ENCODE measurements at places on chromosomes 2 and 18.
A peak's percentile ranks its signal among the peaks of the same experiment; 100 is the strongest.

DNA sequence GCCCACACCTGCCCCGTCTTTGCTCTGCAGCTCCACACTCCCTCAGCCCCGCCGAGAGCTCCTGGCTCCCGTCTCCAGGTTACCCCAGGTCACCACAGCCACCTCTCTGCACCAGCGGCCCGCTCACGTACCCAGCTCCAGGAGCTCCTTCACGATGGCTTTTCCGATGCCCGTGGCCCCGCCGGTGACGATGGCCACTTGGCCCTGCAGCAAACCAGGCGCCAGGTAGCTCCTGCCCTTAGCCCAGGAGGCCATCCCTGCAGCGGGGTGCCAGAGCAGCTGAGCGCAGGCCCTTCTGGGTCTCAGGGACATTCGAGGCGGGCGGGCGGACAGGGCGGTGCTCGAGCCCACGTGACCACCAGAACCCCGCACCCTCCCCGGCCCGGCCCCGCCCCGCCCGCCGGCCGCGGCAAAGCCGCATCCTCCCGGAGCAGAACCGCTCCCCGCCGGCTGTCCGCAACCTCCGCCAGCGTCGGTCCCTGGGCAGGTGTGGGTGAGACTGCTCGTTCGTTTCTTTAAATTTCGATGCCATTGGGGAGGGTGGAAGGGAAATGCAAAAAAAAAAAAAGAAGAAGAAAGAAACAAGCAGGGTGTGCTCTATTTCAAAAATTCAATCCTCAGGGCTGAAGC, at the start of the genes PECR and TMEM169:
TSS of gene PECR (minus strand) at position 323 of the 630 bp plus-strand sequence. CDS start at position 255, 68 bp downstream.
TSS of gene TMEM169 (plus strand) at position 433 of the 630 bp plus-strand sequence. CDS start 14,045 bp downstream, outside the sequence.
- DNase-seq = peak; percentile 44

GRCh38 chr2:220932041-220932440, 640.1 kb downstream of the EPHA4 start:
- no peak for DNase-seq

- DNase-seq = no peak
Measured at GRCh38 chr2:189803431-189803830, 19.2 kb downstream of the PMS1 start.

- no peak for DNase-seq
Measured at GRCh38 chr18:25133879-25134278, 218.1 kb downstream of the ZNF521 start.

DNA sequence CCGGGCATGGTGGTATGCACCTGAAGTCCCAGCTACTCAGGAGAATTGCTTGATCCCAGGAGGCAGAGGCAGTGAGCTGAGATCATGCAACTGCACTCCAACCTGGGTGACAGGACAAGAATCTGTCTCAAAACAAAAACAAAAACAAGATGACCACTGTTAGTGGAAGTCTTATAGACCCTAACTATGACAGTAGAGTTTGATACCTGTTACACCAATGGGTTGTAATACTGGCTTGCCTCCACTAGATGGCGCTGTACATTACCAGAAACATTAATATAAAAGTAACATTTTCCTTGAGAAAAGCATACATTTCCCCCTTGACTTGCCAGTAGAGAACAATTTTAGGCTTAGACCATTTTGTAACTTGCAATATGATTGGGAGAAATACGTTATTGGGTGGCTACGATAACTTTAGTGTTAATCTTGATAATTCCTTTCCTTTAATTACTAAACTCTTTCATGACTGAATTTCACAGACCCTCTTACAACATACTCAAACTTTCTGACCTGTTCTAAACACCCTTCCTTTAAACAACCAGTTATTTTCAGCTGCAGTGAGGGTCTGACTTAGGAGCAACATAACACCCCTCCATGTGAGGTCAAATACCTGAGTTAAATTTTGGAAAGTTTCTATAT, 19.5 kb downstream of the SLC25A52 start:
- DNase-seq = peak; percentile 9

DNA sequence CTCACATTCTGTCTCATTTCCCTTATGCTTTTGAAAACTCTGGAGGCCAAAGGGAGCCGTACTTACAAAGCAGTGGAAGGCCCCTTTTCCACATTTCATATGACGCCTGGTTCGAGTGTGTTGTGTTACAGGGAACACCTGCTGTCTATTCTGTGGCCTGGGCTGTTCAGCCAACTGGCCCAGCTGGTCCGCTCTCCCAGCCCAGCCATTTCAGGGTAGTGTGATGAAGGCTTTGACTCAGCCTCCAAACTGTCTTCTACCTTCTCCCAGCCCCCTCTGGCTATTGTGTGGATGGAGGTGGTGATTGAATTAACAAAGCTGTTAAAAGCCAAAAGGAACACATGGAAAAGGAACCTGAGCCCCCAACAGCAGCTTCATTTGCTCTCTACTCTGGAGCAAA, 233.8 kb downstream of the ICOS start:
- no peak for DNase-seq

GRCh38 chr18:48562075-48562474, 23.2 kb downstream of the CTIF start:
- no peak for DNase-seq

DNA sequence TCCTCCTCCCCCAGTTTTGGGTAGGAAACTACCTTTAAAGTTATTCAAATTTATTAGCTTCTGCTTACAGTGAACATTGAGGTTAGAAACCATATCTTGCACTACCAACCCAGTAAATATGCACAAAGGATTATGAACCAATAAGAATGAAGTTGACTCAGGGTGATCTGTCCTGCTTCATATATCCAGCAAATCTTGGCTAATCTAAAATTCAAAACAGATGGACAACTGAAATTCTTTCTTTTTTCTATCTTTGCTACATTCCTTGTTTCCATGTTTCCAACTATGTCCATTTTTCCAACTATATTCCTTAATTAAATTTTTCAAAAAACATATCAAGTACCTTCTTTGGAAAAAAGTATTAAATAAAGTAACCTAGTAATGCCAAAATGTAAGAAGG, 149.3 kb downstream of the FAM124B start:
- peak; percentile 81 for DNase-seq

DNA sequence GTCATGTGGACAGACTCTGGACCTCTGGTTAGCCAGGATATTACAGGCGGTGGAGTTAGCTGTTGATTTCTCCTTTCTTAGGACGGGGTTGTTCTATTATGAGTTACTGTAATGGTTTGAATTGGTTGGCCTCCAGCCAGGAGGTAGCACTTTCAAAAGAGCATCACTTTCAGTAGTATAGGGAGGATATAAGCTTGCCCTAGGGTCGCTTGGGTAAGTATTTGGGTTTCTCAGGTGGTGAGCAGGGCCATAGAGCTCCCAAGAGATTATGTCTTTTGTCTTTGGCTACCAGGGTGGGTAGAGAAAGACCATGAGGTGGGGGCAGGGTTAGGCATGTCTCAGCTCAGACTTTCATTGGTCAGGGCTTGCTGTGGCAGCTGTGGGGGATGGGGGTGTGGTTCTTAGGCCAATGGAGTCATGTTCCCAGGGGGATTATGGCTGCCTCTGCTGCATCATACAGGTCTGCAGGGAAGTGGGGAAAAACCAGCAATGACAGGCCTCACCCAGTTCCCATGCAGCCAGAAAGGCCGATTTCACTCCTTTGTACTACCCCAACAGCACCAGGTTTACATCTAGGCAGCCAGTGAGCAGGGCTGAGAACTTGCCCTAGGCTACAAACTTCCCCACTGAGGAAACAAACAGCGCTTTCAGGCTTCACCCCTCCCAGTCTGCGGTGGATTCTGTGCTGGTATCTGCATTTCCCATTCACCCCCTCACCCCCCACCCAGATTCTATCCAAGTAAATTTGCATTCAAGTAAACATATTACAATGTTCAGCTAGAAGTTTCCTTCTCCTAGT, 89.4 kb upstream of the SLC38A11 start:
- DNase-seq = no peak

- no peak for DNase-seq
Measured at GRCh38 chr2:181348107-181348837, 108.9 kb upstream of the ITGA4 start.

- no peak for DNase-seq
Measured at GRCh38 chr2:190352668-190353536, 9.5 kb downstream of the INPP1 start.

- DNase-seq = no peak
Measured at GRCh38 chr2:128454980-128455720, 136.5 kb upstream of the HS6ST1 start.

GRCh38 chr2:198188982-198189381, 384.6 kb downstream of the PLCL1 start:
- no peak for DNase-seq

DNA sequence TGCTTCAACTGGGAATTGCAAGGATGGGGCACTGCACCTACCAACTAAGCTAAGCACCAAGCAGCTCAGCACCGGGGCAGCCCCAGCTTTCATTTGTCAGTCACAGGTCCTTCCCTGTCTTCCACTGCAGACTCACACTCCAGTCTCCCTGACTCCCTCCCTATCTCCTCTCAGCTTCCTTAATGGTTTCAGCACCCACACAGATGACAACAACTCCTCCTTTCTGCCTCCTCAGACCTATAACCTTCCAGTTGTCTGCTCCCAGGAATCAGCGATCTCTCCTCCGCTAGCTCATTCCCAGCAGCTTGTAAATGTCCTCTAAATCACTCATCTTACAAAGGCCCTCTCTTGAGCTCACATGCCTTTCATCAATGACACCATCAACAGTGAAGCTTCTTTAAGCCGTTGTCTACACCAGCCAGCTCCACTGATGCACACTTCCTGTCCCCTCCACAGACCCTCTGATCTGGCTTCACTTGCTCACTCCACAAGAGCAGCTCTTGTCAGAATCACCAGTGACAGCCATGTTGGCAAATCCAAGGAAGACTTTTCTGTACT, 32.1 kb downstream of the CLASP1 start:
- DNase-seq = no peak

GRCh38 chr2:235106874-235107639, 155.2 kb downstream of the SH3BP4 start:
- DNase-seq = peak; percentile 73

DNA sequence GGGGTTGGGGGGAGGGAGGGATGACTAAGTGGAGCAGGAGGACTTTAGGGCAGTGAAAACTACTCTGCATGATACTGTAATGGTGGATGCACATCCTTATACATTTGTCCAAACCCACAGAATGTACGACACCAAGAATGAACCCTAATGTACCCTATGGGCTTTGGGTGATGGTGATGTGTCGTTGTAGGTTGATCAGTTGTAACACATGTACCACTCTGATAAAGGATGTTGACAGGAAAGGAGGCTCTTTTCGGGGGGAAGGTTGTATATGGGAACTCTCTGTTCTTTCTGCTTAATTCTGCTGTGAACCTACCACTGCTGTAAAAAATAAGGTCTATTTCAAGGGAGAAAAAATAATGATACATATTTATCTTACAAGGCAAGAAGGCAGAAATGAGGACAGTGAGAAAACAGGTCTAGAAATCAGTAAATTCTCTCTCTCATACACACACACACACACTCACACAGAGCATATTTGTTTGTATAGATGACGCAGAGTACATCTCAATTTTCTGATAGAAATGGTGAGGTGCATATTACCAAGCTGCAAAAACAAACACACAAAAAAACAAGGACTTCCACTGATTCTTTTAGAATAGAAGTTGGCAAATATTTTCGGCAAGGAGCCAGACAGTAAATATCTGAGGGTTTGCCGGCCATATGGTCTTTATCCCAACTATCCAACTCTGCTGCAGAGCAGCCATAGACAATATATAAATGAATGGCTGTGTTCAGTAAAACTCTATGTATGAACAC, 20.2 kb downstream of the FAM124B start:
- no peak for DNase-seq

Data from HCEC 1CT (cell line).